AG04450 (cell line): ENCODE measurements at places on chromosomes 5 and 9.

DNA sequence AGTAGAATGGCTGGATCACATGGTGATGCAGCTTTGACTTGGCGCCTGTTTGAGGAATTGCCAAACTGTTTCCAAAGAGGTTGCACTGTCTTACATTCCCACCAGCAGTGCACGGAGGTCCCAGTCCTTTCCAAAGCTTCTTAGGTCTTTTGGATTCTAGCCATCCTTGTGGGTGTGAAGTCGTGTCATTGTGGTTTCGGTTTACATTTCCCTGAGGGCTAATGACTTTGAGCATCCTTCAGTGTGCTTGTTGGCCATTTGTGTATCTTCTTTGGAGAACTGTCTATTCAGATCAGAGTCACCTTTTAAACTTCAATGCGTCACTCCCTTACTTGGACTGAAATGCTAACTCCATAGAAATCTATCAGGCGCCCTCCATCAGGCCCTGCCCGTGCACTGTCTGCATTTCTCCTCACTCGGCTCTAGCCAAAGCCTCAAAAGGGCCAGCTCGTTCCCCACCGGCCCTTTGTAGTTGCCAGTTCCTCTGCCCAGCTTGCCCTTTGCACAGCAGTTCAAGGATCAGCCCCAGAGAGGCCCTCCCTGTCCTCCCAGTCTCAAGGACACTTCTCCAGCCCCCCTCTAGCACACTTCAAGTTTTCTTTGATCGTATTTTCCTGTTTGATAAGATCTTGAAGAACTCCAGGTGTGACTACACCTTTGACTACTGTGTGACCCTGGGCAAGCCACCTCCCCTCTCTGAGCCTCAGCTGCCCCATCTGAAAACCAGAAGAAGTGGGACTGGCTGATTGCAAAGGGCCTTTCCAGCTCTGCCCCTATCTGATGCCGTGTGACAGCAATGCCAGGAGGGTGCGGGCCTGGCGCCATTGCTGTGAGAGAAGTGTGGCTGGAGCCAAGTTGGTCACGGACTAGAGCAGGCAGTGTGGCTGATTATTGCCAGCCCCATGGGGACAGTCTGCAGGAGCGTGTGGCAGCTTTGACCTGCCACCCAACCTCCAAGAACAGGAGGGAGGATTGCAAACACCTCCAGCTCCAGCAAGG, 5.6 kb downstream of the HRH2 start:
- no peak for DNase-seq

DNA sequence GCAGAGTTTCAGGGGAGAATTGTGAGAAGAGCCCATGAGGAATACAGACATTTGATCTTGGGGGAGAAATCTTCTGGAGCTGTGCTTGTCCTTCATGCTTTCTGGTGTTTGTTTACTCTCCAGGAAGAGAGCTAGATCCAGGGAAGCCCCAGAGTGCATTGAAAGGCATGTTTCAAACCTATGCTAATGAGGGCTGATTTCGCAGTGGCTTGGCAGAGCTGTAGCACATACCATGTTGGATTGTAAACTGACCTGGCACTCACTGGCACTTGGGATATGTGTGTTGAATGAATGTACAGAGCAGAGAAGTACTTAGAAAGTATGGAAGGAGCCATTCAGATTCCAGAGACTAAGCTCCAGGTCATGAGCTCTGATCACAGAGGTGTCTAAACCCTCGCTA, 30.9 kb downstream of the TNFSF8 start:
- DNase-seq: no peak

DNA sequence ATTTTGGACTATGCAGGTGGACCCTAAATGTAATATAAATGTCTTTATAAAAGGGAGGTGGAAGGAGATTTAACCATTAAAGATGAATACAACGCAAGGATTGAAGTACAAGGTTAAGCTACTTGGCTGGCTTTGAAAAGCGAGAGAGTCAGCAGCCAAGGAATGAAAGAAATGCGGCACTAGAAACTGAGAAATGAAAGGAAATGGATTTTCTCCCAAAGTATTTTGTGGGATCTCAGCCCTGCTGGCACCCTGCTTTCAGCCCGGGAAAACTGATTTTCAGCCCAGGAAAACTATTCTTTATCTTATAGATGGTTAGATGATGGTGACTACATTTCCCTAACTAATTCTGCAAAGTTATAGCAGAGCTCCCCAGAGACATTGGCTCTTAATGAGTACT, 1349.6 kb upstream of the C9orf72 start:
- no peak for DNase-seq

GRCh38 chr5:143398451-143399237, 4.8 kb downstream of the NR3C1 start:
- DNase-seq: no peak

DNA sequence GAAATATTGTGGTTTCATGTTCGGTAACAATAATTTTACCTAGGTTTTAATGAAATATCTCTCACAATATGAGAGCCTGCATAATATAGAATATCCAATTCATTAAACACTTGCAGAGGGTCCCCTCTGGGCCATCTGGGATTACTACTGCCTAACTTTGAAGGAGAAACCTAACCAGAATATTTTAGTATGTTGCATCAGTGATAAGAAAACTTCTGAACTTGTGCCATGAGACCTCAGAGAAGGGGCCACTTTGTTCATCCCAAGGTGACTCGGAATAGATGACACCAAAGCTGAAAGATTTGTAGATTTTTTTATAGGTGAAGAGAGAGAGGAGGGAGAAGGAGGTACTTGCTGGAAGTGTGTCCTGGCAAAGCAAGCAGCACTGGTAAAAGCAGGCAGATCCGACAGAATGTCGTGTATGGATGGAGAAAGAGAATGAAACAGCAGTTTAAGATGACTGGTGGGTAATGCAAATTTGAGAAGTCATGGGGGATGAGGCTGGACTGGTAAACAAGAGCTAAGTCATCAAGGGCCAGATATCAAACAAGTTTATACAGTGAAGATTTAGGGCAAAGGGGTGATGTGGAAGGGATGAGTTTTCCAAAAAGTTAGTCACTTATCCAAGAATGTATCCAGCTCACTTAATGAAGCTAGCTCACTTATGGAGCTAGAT, 372.3 kb downstream of the ADGRV1 start:
- no peak for DNase-seq

GRCh38 chr9:37669232-37669631, 18.5 kb downstream of the FRMPD1 start:
- no peak for DNase-seq

DNA sequence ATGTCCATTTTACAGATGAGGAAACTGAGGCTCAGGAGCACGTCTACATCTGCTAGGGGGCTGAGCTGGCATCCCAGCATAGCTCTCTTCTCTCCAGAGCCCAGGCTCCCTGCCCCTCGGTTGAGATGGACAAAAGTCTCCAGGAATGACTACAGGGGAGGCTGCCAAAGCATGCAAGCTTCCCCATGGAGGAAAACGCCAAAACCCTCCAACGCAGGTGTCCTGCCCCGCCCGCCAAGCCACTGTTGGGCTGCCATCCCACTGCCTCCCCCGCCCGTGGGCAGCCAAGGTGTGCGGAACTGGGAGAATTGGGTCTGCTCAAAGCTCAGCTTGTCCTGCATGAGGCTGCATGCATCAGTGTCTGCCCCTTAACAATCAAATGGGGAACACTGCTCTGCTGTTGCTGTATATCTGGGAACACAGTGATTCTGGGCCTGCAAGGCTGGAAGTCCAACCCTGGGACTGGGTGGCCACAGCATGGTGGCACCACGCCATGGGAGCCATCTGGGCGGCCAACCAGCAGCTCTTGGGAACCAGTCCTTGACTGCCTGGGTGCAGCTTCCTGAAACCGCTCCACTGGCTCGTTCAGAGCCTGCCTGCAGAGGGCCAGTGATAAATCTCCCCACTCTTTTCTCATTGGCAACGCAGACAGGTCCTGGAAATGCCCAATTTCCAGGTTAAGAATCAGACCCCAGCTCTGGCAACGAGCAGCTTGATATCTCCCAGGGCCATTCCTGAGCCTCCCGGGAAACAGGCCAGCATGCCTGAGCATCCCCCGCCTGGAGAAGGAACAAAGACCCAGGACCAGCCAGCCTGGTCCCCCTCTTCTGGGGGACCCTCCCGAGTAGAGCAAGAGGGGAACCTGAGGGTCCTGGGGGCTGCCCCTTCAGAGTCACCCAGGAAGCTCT, 3.5 kb downstream of the RALGDS start:
- no peak for DNase-seq

DNA sequence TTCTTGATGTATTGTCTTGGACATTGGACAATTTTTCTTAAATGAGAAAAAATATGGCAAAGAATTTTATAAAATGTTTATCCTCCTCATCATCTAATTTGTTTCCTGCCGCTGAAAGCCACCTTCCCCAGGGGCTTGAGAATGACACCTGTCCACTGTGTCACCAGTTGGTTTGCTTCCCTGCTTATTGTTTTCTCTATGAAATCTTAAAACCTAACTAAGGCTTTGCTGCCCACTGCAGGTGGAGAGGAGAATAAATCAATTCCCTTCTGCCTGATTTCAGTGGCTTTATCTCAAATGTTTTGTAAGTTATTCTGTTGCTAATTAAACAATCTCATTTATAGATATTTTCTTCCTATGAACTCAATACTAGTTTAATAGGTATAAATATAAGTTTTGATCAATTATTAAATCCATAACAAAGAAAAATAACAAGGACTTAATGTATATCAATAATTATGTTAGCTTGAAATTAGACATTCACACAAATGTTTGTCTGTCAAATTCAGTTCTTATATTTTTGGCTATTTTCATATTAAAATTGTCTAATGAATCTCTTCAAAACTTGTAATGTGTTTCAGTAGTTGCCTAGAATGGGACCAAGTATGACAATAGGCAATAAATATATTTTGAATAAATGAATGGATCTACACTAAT, 822.5 kb downstream of the PTPRD start:
- no peak for DNase-seq

DNA sequence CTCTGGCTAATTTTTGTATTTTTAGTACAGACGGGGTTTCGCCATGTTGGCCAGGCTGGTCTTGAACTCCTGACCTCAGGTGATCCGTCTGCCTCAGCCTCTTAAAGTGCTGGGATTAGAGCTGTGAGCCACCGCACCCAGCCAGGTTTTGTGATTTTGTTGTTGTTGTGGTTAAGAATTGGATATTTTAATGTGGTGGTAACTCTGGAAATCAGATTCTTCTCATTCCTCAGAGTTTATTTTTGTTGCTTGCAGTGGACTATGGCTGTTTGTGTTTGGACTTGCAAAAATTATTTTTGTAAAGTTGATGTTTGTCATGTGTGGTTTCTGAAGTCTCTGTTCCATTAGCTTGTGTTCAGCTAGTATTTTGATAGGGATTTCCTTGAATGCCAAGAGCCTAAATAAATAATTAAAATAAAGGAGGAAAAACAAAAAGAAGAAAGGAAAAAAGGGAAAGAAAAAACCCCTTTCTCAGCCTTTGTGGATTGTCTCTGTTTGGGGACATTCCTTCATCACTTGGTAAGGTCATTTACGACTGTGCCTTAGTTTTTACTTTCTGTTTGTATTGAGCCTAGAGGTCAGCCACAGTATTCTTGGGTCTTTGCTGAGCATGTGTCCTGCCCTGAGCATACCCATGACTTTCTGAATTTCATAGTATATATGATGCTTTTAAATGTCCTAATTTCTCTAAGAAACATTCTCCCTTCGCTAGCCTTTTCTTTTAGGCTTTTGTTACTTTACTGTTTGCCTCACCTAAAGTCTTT, 37.3 kb downstream of the PBX3 start:
- DNase-seq: no peak

- DNase-seq: no peak
These were observed 60.2 kb upstream of the SRP19 start for GRCh38 chr5:112800891-112801290.

- DNase-seq: no peak
These were observed 114.5 kb downstream of the C9orf152 start for GRCh38 chr9:110093417-110093816.

GRCh38 chr9:123318202-123318601, 37.8 kb upstream of the CRB2 start:
- no peak for DNase-seq

- DNase-seq: peak; percentile 27
These were observed 36.2 kb upstream of the OTULIN start for GRCh38 chr5:14628346-14628745.

- no peak for DNase-seq
These were observed 127.1 kb downstream of the GOLPH3 start for GRCh38 chr5:32047056-32047455.

- DNase-seq: no peak
These were observed 10.1 kb upstream of the NRARP start for GRCh38 chr9:137311986-137312851.

DNA sequence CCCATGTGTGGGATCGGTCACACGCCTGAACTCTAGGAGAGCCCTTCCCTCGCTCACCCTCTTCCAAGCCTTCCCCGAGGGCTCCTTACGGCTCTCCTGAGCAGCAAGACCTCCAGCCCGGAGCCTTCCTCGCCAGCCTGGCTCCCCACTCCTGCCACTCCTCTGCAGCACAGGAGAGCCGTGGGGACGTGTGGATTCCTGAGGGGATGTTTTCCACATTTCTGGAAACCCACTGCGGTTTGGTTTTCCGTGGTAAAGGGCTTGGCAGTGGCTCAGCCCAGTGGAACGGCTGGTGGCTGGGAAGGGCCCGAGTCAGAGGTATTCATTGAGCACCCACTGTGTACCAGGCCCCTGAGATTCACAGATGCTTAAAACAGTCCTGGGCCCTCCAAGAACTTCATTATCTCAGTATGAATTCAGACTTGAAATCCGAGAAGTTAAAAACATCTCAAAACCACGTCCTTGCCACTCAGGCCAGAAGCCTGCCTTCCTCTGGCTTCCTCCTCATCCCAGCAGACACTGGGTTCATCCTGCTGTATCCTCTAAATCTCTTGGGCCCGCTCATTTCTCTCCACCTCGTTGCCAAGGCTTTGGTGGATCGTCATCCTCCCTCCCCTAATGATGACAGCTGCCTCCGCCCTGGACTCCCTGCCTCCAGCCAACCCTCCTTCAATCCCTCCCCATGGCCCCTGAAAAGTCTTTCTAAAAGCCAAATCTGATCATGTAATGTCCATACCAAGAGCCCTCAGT, 109.6 kb downstream of the FGF18 start:
- DNase-seq: no peak

DNA sequence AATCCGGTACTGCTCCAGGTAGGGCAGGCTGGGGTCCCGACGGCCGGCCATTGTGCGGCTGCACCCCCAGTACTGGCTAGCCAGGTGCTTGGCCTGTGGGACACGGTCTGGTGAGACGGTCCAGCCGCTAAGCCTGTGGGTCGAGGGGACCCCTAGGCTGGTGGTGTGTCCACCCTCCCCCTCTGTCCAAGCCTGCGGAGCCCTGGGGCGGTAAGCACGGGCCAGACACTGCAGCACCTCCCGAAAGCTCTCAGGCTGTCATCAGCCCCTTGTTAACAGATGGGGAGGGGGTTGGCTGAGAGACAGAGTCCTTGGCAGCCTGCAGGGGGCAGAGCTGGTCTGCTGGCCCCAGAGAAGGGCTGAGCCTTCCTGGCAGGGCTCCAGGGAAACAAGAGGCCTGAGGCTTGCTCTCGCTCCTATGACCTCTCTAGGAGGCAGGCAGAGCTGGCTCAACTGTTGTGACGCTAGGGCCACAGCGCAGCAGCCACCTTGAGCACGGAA, 11.8 kb upstream of the MRNIP start:
- DNase-seq: no peak

DNA sequence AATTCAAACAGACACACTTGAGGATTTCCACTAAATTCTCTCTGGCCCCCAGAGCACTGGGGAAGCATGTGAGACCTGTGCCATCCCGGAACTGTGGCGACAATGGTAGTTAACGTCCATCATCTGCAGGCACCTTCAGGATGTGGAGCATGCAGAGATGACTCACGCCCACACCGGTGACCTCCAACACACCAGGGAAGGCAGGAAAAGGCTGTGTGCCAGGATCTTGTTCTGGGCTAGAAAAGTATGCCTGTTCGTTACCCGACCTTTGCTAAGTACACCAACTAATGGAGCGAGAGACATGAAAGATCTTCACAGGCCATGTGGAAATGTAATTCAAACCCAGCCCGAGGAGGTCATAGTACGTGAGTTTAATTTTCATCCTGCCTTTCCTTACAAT, 208.8 kb downstream of the MELK start:
- no peak for DNase-seq

GRCh38 chr5:168123631-168124528, 167.6 kb upstream of the WWC1 start:
- no peak for DNase-seq
